ENCODE measurements at places on chromosomes 7 and 10.
A peak's percentile ranks its signal among the peaks of the same experiment; 100 is the strongest.

- no peak for DNase-seq
Measured at GRCh38 chr7:69205581-69205980, 392.7 kb upstream of the AUTS2 start.

GRCh38 chr10:106078895-106079576 is 1085.5 kb downstream of the SORCS1 start:
- no peak for DNase-seq

GRCh38 chr7:103129702-103130549 is 19.0 kb downstream of the NAPEPLD start:
- no peak for DNase-seq

DNA sequence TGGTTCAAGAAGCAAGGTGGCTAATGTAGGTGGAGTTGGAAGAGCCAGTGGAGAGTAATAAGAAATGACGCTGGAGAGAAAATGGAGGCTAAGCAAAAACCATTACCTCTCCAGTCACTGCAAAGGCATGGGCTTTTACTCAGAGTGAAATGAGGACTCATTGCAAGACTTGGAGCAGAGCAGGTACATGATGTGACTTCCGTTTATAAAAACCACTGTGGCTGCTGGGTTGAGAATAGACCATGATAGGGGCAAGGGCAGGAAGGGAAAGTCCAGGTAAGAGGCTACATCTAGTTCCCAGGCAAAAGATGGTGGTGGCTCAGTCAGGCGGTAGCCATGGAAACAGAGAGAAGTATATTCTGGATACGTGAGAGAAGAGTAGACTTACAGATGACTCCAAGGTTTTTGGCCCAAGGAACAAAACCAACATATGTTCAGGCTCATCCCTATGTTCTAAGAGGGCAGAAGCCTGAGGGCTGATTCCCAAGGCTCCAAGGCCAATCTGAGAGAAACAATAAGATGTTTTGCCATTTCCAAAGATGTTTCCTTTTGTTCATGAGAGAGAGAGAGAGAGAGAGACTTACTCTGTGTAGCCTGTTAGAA is 21.5 kb upstream of the PDE1C start:
- DNase-seq, result no peak

GRCh38 chr7:2734751-2735571 is 47.0 kb downstream of the AMZ1 start:
- DNase-seq, result no peak

DNA sequence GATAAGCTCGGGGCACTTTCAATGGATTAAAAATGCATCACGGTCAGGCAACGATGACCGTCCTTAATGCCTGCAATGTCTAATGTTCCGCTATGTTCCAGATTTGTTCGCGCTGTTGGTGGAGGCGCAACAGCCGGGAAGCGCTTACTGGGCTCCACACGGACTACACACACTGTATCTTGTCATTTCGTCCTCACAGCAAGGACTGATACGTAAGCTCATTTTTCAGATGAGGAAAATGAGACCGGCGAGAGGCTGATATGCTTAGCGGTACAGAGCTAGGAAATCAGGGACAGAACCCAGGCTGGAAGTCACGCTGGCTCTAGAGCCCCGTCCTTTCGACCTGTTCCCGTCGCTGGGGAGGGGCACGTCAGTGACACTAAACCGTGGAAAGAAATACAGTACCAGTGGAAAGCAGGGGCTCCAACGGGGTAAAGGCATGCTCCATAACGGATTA is 670 bp downstream of the TPK1 start:
- peak; percentile 48 for DNase-seq

- DNase-seq, result no peak
Measured at GRCh38 chr7:37251222-37251621, 197.4 kb downstream of the ELMO1 start.

GRCh38 chr10:33091201-33091600 is 133.2 kb upstream of the ITGB1 start:
- DNase-seq, result no peak

DNA sequence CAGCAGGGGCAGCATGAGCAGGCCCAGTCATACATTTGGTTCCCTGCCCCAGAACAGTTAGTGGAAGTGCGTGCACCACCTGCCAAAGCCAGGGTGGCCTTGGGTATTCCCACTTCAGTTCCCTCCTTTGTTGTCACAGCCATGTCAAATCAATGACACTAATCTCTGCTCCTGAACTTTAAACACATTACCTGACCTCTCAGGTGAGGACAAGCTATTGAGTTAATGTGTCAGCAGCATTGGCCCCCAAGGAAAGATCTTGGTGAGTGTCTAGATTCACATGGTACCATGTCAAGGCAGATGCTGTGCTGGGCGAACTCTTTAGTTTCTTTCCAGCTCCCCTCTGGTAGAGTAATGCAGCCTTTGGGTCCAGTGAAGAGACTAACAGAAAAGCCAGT is 2.1 kb downstream of the CYP3A5 start:
- DNase-seq, result no peak

DNA sequence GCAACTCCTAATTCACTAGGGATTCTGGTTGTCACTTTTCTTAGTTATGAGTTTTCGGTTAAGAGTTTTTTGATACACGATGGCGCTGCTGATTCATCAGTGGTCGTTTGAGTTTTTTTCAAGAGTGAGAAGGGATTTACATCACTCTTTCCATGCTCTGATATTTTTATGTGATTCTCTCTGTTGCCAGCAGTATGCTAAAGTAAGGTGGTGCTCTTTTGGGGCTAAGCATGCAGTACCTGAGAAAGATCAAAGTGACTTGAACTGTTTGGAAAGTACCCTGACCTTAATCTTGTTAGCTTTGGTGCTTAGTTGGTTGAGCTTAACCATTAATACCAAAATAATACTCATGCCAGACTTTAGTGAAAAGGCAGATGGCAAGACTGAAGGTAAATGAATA is 28.1 kb downstream of the STAMBPL1 start:
- DNase-seq, result no peak

DNA sequence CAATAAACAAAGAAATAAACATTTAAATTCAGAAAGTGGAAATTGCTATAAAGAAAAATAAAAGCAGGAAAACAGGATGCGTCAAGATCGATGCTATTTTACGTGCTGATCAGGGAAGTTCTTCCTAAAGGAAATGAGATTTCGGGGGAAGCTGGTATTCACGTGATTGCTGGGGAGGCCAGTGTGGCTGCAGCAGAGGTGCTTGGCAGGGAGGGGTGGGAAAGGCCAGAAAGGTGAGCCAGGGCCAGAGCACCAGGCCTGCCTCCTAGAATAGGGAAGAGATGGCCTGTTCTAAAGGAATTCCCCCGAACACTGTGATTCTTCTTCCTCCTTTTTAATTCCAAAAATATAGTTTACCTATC is 923 bp upstream of the CREB3L2 start:
- DNase-seq, result no peak

DNA sequence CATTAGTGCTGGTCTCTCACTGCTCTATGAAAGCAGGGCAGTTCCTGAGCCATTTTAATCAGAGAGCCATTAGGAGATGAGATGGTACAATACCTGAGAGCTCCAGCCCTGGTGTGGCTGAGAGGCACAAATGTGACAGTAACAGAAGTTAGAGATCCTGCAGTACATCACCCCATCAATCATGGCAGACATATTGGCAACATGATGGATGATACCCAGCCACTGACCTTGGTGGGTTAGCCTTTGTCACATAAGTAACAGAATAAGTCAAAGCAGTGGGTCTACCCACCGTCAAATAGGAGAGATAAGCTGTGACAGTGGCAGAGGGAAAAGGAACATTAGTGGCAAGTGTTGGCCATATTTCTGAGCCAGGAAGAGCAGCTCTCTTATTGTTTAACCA is 53.3 kb upstream of the NXPH1 start:
- no peak for DNase-seq

DNA sequence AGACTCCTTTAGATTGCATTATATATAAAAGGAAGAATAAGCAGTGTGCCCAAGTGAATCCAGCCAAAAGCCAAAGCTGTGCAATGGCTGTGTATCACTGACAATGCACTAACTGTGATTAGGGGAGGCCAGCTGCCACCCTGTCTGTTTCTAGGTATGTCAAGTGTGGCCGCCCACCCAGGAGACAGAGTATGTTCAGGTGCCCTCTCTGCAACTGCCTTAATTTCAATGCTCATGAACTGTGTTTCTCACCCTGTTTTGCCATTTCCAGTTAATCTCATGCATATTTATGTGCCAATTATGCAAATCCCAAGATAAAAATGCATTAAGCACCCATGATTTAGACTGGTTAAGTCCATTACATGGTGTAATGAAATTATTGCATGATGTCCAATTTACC is 159.4 kb downstream of the FRMD4A start:
- no peak for DNase-seq

DNA sequence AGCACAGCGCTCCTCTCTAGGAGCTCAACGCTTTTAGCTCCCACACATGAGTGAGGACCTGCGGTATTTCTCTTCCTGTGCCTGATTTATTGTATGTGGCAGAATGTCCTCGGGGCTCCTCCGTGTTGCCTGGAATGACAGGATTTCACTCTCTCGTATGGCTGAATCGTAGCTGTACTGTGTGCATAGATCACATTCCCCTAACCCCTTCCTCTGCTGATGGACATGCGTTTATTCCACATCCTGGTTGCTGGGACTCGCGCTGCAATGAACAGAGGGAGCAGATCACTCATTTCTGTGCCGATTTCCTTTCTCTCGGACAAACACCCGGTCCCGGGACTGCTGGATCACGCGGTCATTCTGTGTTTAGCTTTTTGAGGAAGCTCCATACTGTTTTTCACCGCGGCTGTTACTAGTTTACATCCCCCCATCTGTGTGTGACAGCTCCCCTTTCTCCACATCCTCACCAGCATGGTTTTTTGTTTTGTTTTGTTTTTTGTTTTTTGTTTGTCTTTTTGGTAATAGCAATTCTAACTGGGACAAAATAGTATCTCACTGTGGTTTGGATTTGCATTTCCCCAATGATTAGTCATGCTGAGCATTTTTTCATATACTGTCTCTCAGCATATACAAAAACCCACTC is 76.3 kb downstream of the FOXL3 start:
- DNase-seq, result no peak

DNA sequence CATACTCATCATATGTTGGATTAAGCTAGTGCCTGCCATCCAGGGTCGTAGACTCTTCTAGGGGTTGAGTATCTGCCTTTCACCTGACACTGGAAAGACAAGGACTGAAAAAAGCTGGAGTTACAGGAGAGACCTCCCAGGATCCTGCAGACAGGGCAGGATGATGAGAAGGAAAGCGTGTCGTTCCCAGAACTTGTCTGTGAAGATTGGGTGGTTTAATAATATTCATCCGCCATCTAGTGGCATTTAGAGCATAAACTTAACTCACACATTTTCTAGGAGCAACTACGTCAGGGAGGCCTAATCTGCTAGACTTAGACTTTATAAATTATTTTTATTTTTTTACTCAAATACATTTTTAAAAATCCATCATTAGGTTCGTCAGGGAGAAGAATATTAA is 59.6 kb downstream of the ADRB1 start:
- DNase-seq, result peak; percentile 50

GRCh38 chr7:27196287-27196767 is 3.6 kb downstream of the HOXA13 start:
- peak; percentile 82 for DNase-seq

GRCh38 chr10:121792198-121792597 is 135.6 kb downstream of the ATE1 start:
- DNase-seq, result no peak

DNA sequence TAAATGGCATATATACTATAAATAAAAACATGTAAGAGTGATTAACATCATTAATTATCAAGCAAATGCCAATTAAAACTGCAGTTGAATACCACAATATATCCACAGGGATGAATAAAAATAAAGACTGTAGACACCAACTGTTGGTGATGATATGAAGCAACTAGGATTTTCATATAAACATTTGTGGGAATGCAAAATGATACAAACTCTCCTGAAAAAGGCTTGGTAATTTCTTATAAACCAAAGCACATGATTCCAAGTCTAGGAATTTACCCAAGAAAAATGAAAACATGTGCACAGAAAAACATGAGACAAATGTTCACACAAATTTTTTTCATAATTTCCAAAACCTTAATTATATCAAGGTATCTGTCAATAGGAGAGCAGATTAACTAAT is 448.1 kb downstream of the ETV1 start:
- no peak for DNase-seq

DNA sequence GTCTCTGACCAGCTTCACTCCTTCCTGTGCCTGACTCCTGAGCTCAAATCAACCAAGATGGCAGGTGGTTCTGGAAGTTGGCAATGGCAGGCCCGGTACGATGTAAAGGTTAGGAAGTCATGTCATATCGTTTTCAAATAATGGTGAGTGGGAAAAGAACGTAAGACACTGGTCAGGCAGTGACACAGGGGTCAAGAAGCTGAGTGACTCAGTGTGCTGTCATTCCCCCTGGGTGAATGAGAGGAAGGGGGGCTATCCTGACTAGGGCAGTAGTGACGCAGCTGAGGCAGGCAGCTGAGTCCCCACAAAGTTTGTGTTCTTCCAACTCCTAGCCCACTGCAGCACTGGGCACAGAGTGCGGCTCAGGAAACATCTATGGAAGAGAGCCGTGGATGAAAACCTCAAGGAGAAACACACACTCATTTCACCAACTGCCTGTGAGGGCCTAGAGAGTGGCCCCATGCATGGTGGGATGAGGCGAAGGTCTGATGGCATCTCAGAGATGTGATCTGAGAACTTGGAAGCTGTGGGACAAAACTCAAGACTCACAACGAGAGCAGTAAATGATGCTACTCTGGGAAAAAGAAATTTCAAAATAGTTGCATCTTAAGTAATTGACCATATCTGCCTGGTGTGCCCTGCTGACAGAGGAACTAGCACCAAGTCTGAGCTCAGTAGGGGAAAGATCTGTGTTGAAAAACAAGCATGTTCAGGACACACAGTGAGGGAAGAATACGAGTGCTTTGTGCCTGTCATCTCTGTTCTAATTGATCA is 23.2 kb downstream of the CREB3L2 start:
- no peak for DNase-seq

GRCh38 chr10:49082766-49083165 is 32.6 kb downstream of the VSTM4 start:
- no peak for DNase-seq

DNA sequence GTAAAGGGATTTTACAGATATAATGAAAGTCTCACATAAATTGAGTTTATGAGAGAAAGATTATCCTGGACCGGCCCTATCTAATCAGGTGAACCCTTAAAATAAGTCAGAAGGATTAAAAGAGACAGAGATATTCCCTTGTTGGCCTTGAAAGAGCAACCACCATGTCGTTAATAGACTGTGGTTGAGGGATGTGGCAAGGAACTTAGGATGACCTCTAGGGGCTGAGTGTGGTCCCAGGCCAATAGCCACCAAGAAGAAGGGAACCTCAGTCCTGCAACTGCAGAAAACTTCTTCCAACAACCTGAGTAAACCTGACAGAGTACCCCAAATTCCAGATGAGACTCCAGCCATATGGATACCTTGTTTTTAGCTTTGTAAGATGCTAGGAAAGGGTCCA is 121.5 kb downstream of the POLR1F start:
- DNase-seq, result no peak
